Colonic mucosa (tissue), 4 donors: ENCODE measurements at places on chromosomes 5 and 9. TPM values are rescaled to one million over a fixed set of nuclear protein-coding genes. Genes with fewer than 3 reads are reported as not detected.

Gene COL23A1
- total RNA-seq, result 0.49 TPM

GRCh38 chr5:41336471-41336870 lies 123.1 kb upstream of the C6 start:
- no peaks in the 10 kb centered on the region for H3K4me1 ChIP-seq
- DNase-seq, result no peak
- no peak overlapping the region for H3K4me3 ChIP-seq
- H3K27ac ChIP-seq, result no peak overlapping the region
- no peaks in the 10 kb centered on the region for H3K36me3 ChIP-seq

Gene IL17B
- not detected for total RNA-seq

DNA sequence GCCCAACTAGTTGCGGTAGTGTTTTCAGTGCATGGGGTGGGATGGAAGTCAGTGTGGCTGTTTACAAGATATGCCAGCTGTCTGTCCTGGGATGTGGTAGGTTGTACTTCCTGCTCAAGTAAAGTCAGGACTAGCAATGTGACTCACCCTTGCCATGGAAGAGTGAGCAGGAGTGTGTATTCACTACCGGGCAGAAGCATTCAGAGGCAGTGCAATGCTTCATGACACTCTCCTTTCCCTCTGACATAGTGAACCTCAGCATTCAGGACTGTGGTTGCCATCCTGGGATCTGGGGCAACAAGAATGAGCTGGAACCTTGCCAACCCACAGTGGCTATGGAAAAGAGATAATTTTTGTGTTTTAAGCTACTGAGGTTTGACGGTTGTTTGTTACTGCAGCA lies 68.9 kb downstream of the BOD1 start:
- no peaks in the 10 kb centered on the region for H3K4me1 ChIP-seq
- H3K27ac ChIP-seq, result no peak overlapping the region
- H3K27me3 ChIP-seq, result no peaks in the 10 kb centered on the region
- H3K4me3 ChIP-seq, result no peak overlapping the region
- H3K36me3 ChIP-seq, result no peaks in the 10 kb centered on the region
- no peak for DNase-seq

DNA sequence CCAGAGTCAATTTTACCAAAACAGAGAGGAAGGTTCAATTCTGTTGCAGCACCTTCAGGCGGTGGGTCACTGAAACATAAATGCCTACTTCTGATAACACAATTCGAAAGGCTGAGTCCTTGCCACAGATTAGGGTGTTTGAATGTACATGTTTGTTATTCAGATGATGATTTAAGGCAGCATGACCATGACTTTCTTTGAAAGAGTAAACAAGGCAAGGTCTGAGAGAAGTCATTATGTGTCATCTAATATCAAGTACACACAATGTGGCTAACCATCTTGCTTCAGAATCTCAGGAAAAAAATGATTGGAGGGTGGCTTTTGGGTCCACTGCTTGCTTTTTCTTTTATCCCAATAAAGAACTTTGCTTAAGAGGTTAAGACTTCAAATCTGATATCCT lies 457.5 kb downstream of the TAF11L14 start:
- H3K4me1 ChIP-seq, result no peaks in the 10 kb centered on the region
- no peak overlapping the region for H3K4me3 ChIP-seq
- no peaks in the 10 kb centered on the region for H3K36me3 ChIP-seq
- H3K27ac ChIP-seq, result no peak overlapping the region
- no peaks in the 10 kb centered on the region for H3K27me3 ChIP-seq
- no peak for DNase-seq

DNA sequence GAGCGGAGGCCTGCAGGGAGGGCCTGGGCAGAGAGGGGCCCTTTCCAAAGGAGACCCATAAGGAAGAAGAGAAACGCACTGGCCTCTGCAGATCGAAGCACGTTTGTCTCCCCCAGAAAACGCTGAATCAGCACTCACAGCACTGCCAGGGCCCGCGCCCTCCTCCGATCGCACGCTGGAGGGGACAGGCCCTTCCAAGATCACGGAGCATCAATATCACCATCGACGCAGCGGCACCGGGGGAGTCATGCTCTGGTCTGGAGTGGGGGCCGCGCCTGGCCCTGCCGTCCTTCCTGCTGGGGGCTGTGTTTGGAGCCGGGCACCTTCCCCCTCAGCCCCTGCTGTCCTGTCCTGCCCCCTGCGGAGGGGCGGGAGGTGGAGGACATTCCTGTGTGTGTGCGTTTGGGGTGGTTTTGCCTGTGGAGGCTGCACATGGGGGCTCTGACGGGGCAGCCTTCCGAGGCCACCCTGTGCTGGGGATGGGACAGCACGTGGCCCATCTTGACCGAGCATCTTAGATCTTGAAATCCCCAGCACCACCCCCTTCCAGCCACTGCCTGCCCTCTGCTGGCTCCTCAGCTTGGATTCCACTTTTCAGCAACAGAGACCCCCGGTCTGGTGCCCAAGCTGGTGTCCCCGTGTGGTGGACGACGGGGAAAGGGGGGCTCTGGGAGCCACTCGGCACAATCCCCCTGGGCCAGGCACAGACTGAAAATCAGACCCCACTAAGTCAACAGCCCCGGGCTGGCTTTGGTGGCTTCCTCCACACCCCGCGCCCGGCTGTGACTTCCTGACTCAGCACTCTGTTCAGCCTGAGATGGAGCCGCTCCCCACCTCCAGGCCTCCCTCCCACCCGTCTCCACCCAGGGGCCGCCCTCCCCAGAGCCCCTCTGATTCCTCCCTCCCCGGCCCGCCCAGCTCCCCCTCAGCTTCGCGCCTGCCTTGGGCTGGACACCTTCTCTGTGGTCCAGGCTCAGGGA lies 8.3 kb downstream of the TMEM250 start:
- H3K27me3 ChIP-seq, result no peaks in the 10 kb centered on the region
- peak overlapping the region; percentile 31 for H3K4me3 ChIP-seq
- H3K27ac ChIP-seq, result peak overlapping the region; percentile 66

Gene PCDHB11
- total RNA-seq, result 0.59 TPM

DNA sequence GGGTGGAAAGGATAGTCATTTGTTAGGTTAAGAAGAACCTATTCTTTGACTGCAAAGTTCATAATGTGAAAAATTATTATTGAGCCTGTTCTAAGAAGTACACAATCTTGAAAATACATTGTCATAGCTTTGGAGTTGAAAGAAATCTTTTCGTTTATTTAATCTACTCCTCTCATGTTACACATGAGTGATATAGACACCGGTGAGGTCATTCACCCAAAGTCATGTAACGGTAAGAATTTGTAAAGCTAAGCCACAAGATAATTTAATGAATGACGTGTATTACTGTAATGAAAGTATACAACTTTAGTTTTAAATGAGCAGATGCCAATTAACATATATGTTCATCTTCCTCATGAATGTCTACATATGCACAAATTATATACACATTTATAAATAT lies 284.1 kb upstream of the PDE4D start:
- no peak for DNase-seq
- H3K27ac ChIP-seq, result no peak overlapping the region
- H3K36me3 ChIP-seq, result no peaks in the 10 kb centered on the region
- H3K27me3 ChIP-seq, result no peaks in the 10 kb centered on the region

Gene PROB1
- total RNA-seq, result 0.96 TPM
